GM23338 (cell line): ENCODE measurements at places on chromosomes 2 and 18. TPM values are rescaled to one million over a fixed set of nuclear protein-coding genes. Genes with fewer than 3 reads are reported as not detected.

- no peak for DNase-seq
Measured at GRCh38 chr2:144382849-144383248, 137.1 kb downstream of the ZEB2 start.

DNA sequence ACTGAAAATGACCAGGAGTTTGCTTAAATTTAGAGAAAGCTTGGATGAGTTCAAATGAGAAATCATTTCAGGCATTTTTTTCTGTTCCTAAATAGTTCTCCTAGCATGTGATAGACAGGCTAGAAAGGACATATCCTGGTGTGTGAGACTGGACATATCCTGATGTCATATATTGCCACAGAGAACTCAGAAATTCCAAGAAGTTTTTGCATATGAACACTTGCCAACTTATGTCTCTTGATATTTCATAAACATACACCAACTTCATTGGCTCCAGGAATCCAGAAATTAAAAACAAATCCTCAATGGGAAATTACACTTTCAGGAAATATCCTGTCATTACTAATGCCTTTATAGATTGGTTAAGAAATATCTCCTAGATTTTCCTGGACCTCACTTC, 2.9 kb upstream of the SERPINB4 start:
- no peak for DNase-seq

- DNase-seq = no peak
Measured at GRCh38 chr18:36530676-36531405, 233.3 kb downstream of the FHOD3 start.

GRCh38 chr18:63829886-63830285, 54.7 kb downstream of the SERPINB7 start:
- no peak for DNase-seq

GRCh38 chr2:216188956-216189355, 79.8 kb downstream of the XRCC5 start:
- DNase-seq = no peak

DNA sequence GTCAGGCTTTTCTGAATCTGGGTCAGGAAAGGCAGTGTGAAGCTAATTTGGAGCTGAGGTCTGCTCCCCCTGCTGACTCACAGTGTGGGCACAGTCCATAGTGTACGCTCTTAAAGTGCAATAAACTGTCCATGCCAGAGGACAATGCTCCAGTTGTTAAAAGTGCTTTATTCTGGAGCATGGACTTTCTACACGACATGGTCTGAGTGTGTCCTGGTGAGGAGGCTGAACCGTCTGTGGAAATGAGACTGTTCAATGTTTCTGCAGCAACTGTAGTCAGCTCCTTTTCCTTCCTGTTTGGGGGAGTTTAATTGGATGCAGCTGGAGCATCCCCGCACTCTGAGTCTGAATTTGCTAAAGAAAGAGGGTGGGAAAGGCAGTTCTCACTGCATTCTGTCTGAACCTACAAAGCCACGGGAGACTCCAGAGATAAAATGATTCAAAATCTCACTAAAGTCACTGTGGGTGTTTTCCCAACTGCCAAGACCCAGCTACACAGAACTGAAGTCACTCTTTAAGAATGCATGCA, 110.2 kb upstream of the TRIB2 start:
- no peak for DNase-seq

- no peak for DNase-seq
Measured at GRCh38 chr2:174778085-174778981, 14.1 kb upstream of the CHRNA1 start.

DNA sequence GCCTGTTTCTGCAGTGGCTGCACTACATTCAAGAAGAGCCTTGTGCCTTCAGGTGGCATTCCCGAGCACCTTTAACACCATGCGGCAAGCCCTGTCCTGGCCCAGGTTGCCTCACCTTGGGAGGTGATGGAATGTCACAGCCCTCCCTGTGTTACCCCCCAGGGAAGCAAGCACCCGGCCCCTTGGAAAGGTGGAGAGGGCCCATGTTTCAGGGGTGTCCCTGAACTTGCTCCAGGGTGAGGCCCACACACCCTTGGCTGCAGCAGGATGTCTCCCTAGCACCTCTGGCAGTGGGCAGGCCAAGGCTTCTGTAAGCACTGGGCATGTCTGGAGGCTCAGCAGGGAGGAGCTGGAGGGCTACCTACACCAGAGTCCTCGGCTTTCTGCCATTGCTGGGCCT, 29.3 kb upstream of the ACAA2 start:
- DNase-seq = no peak

DNA sequence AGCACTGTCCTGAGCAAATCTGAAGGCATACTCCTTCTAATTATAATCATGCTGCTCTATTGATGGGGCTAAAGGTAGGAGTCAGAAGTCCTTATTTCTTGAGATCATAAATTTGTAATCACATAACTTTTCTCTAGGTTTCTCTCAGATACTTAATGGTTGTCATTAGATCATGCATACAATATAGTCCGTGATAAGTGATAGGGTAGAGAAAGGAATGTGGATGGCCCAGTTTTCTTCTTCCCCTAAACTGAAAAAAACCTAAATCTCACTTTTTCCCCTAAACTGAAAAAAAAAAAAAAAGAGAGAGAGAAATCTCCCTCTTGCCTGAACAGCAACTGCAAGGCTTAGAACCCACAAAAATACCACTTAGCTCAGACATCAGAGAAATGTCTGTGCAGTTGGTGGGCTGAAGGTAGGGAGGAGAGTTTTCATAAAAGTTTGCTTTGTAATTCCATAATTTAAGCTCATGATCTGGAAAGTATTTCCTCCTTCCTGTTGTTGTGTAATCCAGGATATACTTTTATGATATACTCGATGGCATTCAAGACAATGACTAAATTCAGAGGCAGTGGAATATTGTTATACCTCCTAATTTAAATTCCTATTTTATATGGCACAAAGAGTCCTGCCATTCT, 79.3 kb upstream of the ITPRID2 start:
- DNase-seq = no peak

GRCh38 chr2:17634997-17635396, 94.5 kb downstream of the VSNL1 start:
- DNase-seq = no peak

DNA sequence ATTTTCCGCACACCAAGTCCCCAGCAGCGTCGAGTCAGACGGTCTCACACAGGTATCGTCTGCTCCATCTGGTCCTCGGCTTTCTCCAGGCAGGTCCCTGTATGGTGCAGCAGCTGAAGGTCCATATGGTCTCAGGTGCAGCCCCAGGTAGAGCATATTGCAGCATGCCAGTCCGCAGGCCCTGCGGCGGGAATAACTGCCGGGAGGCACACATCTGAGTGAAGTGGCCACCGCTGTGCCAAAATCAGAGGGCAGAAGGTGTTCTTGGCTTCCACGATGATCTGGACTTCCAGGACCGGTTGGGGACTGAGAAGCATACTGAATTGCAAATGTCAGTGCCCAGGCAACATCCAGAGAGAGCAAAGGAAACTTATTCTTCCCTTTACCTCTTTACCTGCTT, 320.3 kb downstream of the RNF144A start:
- DNase-seq = no peak

- peak; percentile 33 for DNase-seq
Measured at GRCh38 chr2:175002547-175003274, 2.5 kb downstream of the CHN1 start.

- no peak for DNase-seq
Measured at GRCh38 chr2:168726375-168726774, 76.1 kb upstream of the NOSTRIN start.

DNA sequence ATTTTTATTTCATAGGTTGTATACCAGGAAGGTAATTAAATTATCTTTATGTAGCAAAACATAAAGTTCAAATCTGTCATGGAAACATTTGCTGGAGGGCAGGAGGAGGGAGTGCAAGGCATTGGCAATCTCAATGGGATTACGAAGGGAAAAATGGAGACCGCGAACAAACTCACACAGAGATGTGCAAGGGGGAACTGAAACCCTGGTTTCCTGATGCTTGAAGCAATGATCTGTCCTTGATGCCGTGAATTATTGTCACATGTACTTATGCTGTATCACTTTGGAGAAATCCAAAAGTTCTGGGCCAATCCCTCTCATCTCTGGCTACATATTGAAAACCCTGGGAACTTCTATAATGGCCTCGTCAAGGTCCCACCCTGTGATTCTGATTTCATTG, 65.0 kb upstream of the MFF start:
- DNase-seq = no peak

DNA sequence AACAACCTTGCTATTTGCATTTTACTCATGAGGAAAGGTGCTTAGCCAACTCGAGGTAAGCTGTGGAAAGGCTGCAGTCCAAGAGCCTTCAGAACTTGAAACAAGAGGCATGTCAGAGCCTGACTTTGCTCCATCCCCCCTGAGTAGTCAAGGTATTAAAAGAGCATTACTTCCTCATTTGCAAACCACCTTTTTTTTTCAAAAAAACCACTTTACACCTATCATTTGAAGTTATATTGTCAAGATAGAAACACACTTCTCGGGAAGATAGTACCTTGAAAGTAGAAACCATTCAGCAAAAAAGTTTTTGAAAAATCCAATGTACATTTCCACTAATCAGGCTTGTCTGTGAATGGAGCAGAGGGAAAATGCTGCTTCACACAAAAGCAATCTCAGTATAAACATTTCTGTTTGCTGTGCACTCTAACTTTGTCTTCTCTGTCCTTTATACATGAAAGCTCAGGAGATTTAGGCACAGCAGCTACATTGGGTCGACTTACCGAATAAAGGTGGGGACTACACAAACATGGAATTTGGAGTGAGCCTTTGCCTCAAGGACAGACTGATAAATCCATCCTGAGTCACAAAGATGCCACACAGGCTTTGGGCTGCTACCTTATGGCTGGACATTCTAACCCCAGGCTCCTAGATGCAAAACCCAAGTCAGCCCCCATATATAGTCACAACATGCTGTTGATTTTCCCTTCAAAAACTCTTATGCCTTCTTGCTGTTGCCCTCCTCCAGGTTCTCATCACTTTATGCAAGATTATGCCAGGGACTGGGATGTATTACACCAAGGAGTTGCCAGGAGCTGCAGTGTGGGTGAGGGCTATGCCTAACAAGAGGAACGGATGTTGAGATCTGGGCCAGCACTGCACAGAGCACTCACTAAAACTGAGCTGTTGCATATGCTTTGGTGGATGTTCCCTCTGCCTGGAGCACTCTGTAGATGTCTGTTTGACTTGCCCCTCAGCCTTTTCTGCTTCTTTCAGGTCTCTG, 41.4 kb upstream of the EML4 start:
- no peak for DNase-seq

GRCh38 chr18:6434481-6434880, 19.8 kb upstream of the L3MBTL4 start:
- DNase-seq = no peak

- DNase-seq = no peak
Measured at GRCh38 chr18:48202006-48202348, 207.2 kb downstream of the ZBTB7C start.

- no peak for DNase-seq
Measured at GRCh38 chr18:31538837-31539236, 40.9 kb downstream of the DSG2 start.

DNA sequence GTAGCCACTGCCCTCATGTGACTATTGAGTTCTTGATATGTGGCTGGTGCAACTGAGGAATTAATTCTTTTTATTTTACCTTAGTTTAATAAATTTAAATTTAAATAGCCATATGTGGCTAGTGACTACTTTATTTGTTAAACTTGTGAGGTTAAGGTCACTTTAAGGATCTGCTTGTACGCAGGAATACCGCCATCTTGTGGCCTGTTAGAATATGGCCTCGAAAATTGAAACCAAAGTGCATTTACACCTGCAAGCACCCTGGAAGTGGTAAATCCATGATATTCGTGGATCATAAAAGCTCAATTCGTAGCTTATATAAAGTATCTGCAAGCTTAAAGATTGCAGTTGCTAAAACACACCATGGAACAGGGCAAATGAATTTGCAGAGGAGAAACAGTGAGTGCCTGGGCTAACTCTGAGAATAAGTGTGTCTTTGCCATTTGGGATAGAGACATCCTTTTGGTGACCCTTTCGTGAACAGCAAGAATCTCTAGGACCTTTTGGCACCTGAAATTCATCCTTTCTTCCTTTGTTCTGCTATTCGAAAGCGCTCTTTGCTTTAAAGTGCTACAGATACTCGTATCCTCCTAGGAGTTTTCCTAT, 59.9 kb upstream of the REG3A start:
- peak; percentile 88 for DNase-seq

GRCh38 chr18:35479911-35480586, 17.7 kb downstream of the INO80C start:
- DNase-seq = no peak

DNA sequence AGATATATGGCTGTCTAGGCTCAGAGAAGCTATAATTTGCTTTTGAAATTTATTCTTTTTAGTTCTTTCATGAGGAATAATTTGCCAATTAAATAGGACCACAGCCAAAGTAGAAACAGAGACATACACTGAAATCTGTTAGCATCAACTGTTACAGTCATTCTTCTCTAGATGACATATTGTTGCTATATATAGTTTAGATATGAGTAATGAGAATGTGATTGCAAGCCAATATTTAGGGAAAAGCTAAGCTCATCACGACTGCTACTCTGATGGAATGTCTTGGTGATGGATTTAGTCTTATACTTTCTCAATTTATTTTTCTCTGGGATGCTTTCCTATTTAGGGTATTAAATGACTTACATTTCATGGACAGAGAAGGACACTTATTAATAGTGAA, 259.1 kb downstream of the LNPK start:
- no peak for DNase-seq

GRCh38 chr2:168751104-168751740, 51.2 kb upstream of the NOSTRIN start:
- no peak for DNase-seq

DNA sequence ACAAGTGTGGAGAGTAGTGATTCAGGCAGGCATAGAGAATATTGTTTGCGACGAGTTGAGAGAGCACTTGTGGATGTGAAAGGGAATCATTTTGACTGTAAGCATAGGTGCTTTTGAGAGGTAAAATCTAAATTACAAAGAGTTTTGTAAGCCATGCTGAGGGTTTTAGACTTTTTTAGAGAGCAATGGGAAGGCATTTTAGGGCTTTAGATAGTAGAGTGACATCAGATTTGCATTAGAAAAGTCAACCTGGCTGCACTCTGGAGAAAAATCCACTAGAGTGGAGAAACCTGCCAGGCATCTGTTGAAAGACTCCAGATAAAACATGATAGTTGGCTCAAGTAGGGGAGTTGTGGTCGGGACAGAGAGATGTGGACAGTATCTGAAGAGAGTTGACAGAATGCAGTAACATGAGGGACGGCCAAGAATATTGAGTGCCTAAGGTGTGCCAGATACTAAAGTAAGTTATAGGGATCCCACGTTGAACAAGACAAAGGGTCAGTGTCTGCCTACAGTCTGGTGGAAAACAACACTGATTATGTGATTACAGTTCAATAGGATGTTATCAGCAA, 91.7 kb upstream of the MYO3B start:
- peak; percentile 50 for DNase-seq

TTR gene
- not detected in 2 replicates for total RNA-seq

CLIP4 gene
- total RNA-seq = 0.14 TPM in 1 of 2 replicates, not detected in the other

FIGLA gene
- not detected in 2 replicates for total RNA-seq

AP1S3 gene
- 25.5 and 26.2 TPM in 2 replicates for total RNA-seq

ZNF521 gene
- 9.2 and 10.4 TPM in 2 replicates for total RNA-seq

SOX11 gene
- total RNA-seq = 26.3 and 26.5 TPM in 2 replicates

SERPINB4 gene
- 1.1 and 1.2 TPM in 2 replicates for total RNA-seq

PSMA8 gene
- total RNA-seq = not detected in 2 replicates

TANC1 gene
- total RNA-seq = 8.5 and 9.5 TPM in 2 replicates
